ENCODE measurements at places on chromosomes 7 and 10.

DNA sequence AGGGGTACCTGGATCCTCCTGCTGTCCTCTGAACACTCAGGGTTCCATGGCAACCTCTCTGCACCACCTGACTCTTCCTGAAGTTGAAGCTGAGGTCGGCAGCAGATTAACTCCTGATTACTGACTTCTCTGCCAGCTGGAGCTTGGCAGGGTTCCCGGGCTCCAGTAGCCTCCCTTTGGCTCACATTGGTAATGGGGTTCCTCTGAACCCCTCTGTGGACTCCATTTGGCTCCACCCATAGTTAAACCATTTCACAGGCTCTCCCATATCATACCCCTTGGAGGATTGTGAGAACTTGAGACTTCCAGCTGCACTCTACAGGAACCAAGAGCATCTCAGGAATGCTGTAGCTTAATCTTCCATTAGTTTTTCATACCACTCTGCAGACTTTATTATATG, 292.5 kb downstream of the HDAC9 start:
- DNase-seq, result no peak

DNA sequence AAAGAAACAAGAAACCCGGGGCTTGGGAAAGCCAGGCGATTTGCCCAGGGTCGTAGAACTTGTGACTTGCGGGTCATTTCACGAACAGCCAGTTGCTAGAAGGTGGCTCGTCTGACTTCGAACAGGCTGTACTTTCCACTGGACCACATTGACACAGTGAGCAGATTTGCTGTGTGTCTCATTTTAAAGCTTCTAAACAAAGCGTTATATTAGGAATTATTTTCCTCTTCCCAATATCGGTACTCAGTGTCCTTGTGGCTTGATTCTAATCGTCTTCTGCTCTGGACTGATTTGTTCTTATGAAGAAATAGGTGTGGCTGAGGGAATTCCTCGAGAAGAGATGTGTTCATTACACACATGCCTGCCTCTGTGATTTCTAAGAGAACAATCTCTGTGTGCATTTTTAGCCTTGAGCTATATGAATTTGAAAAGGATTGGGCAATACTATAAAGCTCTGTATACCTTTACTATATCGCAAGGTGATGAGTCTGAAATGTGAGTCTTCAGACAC, 150.0 kb upstream of the PRR15 start:
- DNase-seq, result no peak

- no peak for DNase-seq
Measured at GRCh38 chr10:63627881-63628296, 106.7 kb downstream of the REEP3 start.

DNA sequence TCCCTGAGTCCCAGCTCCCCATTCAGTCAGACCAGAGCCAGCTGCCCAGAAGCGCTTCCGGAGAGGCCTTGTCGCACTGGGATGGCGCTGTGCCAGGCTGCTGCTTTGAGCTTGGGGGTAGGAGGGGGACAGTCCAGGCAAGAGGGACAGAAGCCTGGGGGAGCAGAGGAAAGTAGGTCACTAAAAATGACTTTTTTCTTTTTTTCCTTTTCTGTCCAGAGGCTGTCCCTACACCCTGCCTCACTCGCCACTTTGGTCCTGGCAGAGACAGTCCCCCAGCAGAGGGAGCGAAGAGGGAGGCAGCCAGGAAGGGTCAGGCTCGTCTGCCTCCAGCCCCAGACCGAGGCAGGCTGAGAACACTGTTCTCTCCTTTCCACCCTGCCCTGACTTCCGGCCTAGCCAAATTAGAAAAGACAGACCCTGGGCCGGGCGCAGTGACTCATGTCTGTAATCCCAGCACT, 15.8 kb upstream of the TRIM8 start:
- no peak for DNase-seq

DNA sequence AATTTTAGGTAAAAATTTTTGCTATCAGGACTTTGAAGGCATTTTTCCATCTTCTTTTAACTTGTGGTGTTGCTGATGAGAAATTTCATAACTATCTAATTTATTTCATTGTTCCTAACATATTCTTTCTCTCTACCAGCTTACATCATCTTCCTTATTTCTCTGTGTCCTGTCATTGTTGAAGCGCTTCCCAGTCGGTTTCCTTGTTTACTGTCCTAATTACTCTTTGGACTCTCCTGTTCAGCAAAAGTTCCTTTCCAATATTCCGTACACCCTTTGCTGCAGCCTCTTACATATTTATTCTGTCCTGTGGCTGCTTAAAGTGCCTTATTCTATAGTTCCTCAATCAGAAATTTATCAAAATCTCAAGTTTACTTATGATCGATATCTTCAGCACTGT, 609.0 kb upstream of the FZD8 start:
- DNase-seq, result no peak

DNA sequence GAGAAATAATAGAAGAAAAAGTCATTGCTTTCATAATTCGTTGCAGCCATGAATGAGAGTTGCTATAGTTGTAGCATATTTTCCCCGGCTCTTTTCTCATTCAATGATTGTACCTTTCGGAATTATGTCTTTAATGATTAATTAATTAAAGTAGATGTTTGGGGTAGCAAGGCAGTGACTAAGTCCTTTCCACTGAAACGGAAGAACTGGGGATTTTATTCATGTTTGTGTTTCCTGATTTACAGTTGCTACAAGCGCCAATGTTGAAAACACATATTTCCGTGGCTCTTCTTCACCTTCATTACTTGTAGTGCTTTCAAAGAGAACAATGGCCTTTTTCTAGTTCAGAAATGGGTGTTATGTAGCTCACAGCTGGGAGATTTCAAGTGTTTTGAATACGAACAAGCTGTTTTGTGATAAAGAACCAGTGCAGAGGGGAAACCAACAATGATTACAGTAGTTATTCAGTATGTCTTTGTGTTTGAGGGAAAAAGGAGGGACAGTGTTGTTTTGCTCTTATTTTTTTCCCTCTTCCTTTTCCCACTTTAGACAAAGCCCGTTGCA, 153.5 kb downstream of the NSUN6 start:
- DNase-seq, result no peak

DNA sequence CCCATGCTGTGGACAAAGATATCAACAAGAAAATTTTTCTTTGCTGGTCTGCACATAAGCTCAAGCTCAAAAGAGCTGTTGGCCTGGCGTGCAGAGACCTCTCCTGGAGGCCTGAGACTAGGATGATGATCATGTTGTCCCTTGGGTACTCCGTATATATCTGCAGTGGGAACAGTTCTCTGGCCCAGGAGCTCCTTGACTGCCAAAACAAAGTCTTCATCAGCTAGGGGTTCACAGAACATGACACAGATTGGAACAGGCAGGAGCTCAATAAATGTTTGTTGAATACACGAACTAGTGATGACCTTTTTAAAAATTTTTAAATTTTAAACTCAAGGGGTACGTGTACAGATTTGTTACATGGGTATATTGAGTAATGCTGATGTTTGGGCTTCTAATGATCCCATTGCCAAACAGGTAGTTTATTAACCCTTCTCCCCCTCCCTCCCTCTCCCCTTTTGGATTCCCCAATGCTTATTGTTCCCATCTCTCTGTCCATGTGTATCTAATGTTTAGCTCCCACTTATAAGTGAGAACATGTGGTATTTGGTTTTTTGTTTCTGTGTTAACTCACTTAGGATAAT, 49.1 kb downstream of the ZNF783 start:
- DNase-seq, result no peak

DNA sequence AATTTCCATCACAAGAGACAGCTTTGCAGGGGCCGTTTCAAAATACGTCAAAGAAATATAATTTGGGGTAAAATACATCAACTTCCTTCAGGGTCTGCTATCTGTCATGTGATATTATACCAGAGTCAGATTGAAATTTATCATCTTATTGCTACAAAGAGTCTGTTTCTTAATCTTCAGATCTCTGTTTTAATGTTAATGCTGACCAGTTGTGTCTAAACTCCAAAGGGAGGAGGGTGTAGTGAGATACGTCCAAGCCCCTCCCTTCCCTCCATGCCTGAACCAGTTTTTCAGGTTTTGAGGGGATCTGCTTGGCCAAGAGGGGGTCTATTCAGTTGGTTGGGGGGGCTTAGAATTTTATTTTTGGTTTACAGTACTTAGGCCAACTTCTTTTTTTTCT, 891.6 kb downstream of the GRM8 start:
- DNase-seq, result no peak

DNA sequence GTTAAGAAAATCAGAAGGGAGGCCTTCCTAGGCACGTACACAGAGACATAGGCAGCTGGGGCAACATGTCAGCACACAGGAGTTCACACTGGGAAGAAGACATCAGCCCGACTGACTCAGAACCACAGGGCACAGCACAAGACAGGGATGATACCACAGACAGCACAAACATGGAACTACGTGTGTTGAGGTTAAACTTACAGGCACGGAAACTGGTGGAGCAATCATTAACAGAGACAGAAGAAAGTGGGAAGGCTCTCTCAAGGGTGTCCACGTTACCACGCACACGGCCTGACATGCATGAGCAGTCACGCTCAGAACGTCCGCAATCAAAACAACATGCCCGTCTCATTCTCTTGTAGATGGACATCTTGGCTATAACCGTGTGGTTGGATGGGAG, 636.4 kb downstream of the KCNMA1 start:
- DNase-seq, result no peak

DNA sequence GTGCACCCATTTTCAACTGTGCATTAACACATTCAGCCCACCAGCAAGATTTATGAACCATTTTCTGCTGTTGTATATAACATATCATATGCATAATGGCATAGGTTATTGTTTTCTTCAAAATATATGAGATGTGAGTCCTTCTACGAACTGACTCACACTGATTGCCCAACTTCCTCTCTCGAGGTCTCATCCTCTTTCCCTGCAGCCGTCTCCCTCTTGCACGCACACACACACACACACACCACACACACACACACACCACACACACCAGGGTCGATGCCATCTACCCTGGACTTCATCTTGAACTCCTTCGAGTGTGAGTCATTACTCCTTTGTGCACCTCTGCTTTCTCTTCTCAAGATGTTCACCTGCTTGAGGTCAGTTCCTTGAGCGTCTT, 36.7 kb downstream of the EGFR start:
- DNase-seq, result no peak

DNA sequence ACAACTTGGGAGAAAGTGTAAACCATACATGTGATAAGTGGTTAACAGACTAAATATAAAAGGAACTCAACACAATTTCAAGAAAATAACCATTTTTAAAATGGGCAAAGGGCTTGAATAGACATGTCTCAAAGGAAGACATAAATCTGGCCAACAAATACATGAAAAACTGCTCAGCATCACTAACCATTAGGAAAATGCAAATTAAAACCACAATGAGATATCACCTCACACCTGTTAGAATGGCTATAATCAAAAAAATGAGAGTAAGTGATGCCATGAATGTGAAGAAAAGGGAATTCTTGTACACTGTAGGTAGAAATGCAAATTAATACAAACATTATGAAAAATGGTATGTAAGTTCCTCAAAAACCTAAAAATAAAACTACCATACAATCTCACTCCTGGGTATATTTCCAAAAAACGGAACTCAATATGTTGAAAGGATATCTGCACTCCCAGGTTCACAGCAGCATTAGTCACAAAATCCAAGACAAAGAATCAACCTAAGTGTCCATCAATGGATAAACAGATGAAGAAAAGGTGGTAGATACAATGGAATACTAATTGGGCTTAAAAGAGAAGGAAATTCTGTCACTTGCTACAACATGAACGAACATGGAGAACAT, 5.6 kb downstream of the SNX13 start:
- DNase-seq, result no peak

- no peak for DNase-seq
Measured at GRCh38 chr7:39910108-39910869, 39.8 kb upstream of the CDK13 start.

DNA sequence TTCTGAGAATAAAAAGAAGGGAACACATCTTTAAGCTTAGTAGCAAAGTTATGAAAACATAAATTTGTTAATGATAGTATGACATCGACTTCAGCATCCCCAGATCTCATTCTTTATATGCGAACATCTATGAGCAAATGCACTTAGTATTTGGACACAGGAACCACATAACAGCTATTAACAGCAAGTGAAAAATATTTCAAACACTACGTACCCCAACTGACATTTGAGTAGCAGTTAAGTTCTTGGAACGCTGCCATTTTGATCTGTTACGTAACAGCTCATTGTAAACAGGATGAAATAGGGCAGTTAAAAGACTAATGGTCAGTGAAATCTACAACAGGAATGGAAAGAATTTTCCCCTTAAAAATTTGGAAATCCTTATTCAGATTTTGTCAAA, 428.9 kb downstream of the TNS3 start:
- DNase-seq, result no peak

DNA sequence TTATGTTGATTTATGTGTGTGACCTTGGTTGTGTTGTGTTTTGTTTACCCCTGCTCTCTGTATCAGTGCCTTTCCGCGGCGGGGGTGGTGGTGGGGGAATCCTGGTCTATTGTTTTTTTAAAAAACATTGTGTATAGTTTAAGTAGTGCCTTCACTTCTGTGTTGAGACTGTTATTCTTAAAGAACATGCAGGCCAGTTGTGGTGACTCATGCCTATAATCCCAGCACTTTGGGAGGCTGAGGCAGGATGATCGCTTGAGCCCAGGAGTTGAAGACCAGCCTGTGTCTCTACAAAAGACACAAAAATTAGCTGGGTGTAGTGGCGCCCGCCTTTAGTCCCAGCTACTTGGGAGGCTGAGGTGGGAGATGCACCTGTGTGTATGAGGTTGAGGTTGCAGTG, 429.0 kb upstream of the LRGUK start:
- no peak for DNase-seq

Measured in GM19239 (cell line).